ENCODE measurements at places on chromosomes 2 and 18.

- no peak for DNase-seq
Measured at GRCh38 chr2:105417857-105418436, 19.1 kb upstream of the FHL2 start.

GRCh38 chr2:12684471-12684936 lies 32.2 kb upstream of the TRIB2 start:
- no peak for DNase-seq

DNA sequence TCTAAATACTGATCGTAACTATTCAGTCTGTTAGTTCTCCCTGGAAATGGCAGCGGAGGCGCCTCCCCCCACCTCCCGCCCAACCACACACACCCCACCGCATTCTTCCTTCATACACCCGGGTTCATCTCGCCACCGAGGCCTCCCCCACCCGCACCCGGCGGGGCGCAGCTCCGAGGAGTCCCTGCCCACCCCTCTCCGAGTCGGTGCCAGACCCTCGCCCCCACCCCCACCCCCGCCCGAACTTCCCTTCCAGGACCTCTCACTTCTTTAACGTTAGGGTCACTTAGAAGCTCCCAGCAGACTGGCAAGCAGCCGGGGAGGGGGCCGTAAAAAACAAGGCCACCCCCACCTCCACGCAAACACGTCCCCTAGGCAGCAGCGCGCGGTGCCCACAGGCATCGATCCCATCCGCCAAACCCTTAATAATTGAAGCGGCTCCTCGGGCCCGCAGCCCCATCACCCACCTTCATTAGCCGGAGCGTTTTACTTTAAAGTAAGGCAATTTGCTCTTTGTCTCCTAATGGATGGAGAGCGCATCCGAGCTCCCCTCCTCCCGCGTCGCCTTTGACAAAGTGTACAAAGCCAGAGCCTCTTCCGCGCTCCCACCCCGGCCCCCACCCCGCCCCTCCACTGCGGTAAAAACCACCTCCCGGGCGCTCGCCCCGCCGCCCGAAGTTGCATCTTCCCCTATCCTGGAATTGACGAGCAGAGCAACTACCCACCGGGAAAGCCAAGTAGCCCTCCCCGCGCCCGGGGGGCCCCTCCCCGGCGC lies 624 bp downstream of the ZNF516 start:
- DNase-seq = peak; percentile 10

GRCh38 chr2:32009516-32010256 lies 1.1 kb downstream of the MEMO1 start:
- DNase-seq = peak; percentile 8

DNA sequence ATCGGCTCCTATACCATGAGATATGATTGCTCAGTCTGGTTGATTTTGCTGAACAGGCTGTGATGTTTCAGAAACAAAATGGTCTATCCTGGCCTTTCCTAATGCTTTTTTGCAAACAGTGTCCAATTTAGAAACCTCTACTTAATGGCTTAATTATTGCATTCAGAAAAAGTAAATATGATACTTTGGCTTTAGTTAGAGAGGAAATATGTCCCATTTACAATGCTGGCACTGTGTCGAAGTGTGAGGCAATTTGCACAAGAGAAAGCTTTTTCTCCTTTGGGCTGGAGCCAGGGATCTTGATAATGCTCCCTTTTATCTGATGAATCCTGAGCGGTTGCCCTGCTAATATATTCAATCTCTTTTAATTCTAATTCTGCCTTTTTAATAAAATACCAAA lies 418.9 kb downstream of the EPHA4 start:
- no peak for DNase-seq

GRCh38 chr2:211930331-211930730 lies 608.3 kb downstream of the ERBB4 start:
- DNase-seq = no peak

DNA sequence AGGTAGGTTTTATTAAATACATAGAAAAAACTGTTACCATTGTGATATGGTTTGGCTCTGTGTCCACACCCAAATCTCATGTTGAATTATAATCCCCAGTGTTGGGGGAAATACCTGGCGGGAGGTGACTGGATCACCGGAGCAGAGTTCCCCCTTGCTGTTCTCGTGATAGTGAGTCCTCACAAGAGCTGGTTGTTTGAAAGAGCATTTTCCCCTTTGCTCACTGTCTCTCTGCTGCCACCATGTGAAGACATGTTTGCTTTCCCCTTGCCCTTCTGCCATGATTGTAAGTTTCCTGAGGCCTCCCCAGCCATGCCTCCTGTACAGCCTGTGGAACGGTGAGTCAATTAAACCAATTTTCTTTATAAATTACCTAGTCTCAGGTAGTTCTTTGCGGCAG lies 352.7 kb upstream of the SLC39A10 start:
- peak; percentile 24 for DNase-seq

DNA sequence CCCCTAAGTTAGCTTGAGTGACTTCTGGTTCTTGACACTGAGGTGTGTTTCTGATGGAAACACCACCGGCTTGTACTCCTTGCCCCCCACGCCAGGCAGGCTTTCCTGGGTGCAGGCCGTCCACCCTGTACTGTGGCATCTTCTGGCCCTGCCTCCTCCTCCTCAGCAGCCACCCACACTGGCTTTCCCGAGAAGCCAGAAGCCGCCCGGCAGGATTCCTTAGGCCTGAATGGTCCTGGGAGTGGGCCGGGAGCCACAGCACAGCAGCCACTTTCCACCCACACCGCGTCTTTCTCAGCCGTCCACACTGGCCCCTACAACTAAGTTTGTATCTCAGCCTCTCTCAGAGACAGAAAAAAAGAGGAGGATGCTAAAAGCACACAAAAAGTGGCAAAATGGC lies 2.1 kb upstream of the HSBP1L1 start:
- no peak for DNase-seq

DNA sequence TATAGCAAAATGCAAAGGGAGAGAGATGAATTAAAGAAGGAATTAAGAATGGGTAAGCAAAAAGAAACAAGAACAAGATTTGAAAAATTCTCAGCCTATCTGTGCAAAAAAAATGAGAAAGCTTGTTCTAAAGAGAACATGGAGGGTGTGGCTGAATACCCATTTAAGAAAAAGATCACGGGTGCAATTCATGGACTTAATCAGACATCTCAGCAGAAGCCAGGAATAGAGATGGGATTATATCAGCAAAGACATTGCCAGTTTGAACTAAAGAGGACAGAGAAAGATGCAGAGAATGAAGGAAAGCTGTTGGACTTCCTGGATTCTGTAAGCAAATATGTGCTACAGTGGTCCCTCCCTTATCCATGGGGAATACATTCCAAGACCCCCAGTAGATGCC lies 115.6 kb downstream of the RTTN start:
- DNase-seq = no peak

DNA sequence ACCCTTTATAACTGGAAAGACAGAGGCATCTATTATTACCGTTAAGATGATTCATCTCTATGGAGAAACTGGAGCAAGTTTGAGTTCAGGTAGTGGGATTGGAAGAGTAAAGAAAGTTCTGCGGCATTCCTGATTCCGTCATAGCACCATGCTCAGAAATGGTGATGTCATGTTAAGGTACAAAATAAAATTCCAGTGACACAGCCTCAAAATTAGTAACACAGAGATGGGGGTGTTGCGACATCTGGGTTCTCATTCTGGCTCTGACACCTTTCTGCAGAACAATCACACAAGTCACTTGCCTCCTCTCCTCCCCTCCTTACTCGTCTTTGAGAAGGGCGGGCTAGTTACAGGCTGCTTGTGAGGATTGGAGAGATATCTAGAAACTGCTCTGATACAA lies 105.7 kb downstream of the DPP10 start:
- no peak for DNase-seq

- no peak for DNase-seq
Measured at GRCh38 chr2:167986223-167986622, 261.2 kb downstream of the STK39 start.

- peak; percentile 35 for DNase-seq
Measured at GRCh38 chr18:62325806-62326645, 916 bp downstream of the TNFRSF11A start.

DNA sequence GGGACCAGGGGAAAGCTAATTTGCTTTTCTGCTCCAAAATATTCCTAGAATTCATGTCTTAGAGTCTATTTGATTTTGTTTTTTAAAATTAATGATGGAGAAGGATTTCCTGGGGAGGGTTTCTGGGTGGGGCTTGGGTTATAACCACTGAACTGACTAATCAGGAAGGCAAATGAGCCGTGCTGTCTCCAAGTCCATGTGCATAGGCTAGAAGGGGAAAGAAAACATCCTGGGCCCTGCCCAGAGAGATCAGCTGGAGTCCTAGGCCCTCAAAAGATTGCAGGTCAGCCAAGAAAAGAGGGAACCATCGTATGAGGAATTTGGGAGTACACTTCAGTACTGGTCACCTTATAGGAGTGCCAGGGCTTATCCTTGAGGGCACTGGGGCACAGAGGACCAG lies 480.2 kb upstream of the CELF4 start:
- DNase-seq = no peak

- no peak for DNase-seq
Measured at GRCh38 chr2:179612108-179612507, 249.3 kb downstream of the ZNF385B start.

DNA sequence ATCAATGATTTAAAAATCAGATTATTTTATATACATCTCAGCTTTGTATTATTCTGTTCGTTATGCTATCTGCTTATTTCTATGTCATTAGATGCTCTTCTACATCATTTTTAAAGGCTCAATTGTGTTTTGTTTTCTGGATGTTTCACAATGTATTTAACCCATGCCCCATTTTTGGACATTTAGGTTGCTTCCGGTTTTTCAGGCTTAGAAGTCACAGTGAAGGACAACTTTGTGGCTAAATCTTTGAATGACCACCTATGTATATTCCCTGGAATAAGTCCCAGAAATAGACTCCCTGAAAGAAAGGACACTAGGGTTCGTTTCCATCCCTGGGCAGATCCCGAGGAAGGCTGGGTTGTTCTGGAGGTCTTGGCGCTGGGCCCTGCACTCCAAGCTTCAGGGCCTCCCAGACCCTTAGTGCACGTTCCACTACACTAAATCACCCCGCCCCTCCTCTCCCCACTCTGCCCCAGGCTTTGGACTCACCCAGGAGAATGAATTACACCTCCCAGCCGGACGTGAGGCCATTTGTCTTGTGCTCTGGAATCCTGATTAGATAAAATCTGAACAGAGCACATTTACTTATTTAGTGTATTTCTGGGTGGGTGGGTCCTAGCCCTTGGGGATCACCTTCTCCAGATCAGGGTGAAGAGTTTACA lies 188.2 kb downstream of the ZFP36L2 start:
- DNase-seq = no peak

DNA sequence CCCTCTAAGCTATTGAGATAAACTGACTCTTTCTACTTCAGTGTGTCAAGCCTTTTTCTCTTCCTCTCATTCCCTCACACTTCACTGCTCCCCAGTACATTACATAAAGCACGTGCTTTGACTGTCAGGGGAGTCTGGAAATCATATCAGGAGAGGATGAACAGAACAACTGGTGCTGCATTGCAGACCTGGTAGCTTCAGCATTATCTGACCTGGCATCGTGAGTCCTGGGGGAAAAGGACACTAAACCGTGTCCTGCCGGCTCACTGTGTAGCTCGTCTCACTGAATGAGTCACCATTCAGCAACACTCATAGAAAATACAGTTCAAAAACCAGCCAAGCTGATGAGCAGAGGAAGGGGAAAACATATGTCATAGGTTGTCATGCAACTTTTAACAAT lies 108.5 kb upstream of the UNC80 start:
- DNase-seq = no peak

GRCh38 chr2:104431701-104432121 lies 422.2 kb upstream of the POU3F3 start:
- DNase-seq = no peak

DNA sequence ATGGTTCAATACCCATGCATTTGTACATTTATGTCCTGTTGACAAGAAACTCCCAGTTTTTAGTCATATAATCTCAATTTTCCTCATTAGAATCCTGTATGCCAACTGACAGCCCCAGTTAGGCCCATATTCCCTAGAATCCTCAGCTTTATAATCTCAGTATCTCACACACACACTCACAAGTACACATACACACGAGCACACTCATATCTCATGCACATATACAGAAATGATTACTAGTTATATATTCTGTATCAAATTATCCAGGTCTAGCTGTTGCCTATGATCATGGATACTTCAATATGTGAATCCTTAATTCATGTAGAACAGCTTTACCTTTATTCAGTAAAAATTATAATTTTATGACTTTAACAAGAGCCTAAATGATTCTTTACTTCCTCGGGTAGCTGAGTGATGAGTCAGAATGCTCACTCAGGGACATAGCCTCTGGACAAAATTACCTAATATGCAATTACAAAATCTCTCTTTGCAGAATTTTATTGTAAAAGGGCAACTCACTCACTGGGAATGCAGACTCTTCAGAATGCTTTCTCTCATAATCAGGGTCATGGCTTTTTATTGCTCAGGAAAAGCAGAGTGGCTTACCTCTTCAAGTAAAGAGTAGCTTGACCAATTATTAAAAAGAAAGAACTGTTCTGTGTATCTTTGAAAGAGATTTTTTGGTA lies 193.6 kb upstream of the PIK3C3 start:
- DNase-seq = no peak

DNA sequence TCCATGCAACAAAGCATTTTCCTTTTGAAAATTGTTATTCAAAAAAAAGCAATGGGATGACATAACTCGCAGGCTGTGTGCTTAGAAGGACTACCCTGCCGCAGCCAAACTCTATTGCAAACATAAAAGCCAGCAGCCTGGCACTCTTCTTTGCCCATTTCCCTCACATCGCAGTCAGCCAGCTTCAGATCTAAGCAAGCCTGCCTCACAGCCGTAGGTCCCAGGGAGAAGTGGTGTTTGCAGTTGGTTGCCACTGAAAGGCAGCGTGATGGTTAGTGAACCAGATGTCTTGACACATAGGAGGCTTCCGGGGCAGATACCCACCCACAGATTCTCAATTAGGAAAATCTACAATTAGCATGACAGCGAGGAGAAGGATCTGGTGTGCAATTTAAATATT lies 655.2 kb downstream of the RNF144A start:
- DNase-seq = no peak

DNA sequence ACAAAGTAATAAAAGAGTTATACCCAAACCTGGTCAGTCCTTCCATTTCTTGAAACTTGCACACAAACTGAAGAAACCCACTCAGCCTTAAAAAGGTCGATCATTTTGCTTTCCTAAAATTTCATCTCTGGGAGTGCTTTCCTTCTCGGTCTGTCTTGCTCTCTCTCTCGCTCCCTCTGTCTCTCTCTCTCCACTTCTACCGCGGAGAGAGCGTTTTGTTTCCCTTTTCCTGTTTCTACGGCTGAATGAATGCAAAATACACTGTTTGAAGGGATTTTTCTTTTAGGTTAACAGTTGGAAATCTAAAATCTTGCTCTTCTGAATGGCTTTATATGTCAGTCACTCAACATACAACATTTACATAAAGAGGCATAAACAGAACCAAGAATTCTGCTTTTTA lies 424.2 kb downstream of the TGIF1 start:
- DNase-seq = no peak

GRCh38 chr2:178450524-178450773 lies 526 bp downstream of the PRKRA start:
- peak; percentile 89 for DNase-seq

DNA sequence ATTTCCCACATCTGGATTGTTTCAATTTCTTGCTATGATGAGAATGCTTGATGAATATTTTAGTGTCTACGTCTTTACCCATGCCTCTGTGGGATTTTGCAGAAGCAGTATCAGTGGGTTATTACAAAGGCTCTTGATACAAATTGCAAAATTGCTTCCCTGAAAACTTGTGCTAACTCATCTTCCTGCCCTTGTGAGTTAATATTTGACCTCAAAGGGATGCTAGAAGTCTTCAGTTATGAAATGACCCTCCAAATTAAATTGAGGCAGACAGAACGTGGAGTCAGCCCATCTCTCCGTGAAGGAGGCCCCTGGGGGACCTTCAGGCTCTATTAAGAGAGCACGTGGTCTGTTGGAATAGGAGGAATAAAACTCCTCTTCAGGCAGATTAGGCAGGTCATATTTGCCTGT lies 239.2 kb upstream of the HS6ST1 start:
- DNase-seq = no peak

All from NCI-H526 treated with DMSO at 0.1 percent for 48 hours (cell line).